ENCODE measurements at places on chromosomes 2 and 18.

DNA sequence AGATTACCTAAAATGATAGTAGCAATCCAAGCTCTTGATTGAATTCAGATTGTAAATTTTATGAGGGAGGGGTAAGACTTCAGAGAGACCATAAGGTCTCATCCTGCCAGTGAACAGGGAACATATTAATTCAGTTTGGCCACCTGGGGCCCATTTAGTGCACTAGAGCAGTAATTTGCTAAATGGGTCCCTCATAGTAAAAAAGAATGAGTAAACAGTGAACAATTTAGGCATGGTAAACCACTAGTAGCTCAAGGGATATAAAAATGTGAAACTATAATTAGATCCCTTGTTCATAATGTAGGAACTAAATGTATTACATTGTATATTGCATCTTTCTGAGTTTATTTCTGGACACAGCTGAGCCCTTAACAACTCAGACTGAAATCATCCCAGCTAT, 4.9 kb upstream of the PHLPP1 start:
- no peak for DNase-seq

- no peak for DNase-seq
These were observed 1343.9 kb downstream of the SUCLG1 start for GRCh38 chr2:83115155-83115554.

GRCh38 chr2:16069933-16070647, 129.7 kb downstream of the MYCN start:
- DNase-seq, result no peak

GRCh38 chr18:69021211-69021805, 223.4 kb downstream of the CCDC102B start:
- no peak for DNase-seq

GRCh38 chr2:125456693-125457363, 1199.1 kb upstream of the GYPC start:
- DNase-seq, result no peak

- no peak for DNase-seq
These were observed 9.3 kb upstream of the LBH start for GRCh38 chr2:30222031-30222430.

DNA sequence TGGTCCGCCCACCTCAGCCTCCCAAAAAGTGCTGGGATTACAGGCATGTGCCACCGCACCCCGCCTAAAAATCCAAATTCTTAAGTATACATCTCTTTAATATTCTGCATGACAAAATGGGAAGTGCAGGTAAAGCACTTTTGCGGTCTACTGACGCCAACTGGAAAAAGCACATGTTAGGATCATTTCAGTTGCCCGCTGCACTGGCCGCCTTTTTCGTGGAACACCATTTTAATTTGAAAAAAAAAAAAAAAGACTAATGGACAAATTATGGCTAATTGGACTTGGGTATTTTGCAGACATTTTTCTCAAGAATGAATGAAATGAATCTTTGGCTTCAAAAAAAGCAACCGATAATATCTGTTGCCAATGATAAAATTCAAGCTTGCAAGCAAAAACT, 129.3 kb upstream of the GPC1 start:
- no peak for DNase-seq

DNA sequence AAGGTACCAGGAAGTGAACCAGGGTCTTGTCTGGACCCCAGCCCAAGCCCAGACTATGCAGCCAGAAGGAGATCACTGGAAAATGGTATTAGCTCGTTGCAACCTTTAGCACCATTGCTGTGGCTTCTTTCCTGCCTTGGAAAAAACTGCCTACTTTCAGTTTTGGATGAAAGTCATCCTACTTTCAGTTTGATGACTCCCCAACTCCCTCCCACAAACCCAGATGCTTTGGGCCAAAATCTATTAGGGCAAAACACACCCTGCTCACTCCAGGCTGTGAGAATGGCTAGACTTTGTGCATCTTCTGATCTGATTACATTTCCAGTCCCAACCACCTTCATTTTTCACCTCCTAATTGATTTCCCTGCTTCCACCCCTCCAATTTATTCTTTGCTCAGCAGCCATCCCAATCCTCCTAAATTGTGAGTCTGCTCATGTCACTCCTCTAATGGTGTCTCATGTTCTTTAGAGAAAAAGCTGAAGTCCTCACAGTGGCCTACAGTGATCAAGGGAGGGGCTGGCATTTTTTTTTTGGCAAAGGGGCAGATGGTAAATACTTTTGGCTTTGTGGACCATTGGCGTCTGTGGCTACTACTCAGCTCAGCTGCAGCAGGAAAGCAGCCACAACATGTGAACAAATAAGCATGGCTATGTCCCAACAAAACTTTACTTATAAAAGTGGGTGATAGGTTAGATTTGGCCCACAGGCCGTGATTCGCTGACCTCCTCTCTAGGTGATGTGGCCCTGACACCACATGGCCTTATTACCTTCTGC, 368.7 kb downstream of the SLC4A3 start:
- no peak for DNase-seq

GRCh38 chr18:10018289-10018688, 104.5 kb downstream of the VAPA start:
- DNase-seq, result no peak

- DNase-seq, result no peak
These were observed 14.1 kb upstream of the GPC1 start for GRCh38 chr2:240421381-240421780.

DNA sequence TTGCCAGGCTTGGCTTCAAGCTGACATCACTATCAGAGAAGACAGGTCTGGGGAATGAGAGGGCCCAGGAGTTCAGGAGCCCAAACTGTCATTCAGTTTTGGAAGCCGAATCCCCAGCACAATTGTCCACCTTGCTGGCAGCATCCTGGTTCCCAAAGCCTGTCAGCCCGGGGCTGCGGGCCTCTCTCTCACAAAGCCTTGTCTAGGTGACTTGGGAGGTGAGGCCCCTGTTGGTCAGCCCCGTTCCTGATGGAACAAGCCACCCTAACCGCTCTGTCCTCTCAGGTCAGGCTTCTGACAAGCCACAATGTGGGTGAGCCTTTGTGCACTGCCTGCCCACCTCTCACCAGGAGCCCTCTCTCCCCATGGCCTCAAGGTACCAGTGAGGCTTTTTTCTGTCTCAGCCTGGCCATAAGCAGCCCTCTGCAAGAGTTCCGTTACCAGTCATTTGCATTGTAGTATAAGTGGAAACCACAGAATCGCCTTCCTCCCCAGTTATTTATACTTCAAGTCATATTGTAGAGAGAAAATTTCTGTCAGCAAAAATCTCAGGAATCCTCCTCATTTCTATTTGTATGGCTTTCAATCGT, 100.6 kb downstream of the MSH2 start:
- no peak for DNase-seq

- DNase-seq, result peak; percentile 62
These were observed 845 bp upstream of the CDC42EP3 start for GRCh38 chr2:37672104-37672869.

DNA sequence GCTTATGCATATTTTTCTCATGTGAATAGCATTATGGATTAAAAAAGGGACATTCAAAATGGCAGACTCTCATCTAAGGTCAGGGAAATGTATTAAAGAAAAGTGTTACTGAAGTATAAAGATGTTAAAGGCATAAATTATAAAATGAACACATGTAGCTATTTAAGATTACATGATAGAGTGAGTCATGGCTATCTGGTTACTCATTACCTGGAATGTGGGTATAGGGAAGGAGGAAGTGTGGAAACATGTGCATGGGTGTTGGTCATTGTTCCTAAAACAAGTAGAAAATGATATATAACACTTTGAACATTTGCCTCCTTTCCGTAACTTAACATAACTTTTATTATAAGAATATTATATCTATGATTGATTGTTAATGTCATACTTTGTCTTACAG, 66.4 kb downstream of the MYO1B start:
- DNase-seq, result no peak

DNA sequence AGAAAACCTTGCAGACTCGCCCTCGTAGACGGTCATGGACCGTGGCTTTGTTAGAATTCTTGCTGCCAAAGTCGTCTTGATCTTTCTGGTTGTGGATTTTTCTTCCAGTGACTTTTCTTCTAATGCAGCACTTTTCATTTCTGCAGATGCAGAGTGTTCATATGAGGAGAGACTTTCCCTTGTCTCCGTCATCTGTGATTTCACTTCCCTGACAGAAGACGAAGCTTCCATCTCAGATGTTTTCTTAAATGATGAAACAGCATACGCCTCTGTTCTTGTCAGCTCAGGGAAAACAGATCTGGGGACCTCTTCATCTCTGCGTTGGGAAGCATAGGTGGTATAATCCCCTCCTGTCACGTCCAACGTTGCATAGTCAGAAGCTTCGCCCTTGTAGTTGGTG, 50.9 kb downstream of the PLEKHA3 start:
- DNase-seq, result no peak

- no peak for DNase-seq
These were observed 23.8 kb downstream of the BOK start for GRCh38 chr2:241582328-241582727.

DNA sequence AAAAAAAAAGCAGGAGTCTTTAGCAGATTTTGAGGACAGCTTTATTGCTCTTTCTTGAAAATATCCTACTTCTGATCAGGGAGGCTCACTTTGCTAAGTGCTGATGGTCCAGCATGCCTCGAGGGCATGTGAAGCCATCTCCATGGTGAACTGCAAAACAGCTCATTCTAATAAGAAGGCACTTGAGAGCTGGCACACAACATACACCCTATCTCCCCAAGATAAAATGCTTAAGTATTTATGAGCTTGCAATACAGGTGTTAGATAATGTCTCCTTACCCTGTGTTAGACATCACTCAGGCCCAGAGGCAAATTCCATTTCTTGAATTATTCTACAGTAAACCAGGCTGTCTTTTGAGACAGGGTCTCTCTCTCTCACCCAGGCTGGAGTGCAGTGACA, 2.7 kb downstream of the ENOSF1 start:
- DNase-seq, result no peak

DNA sequence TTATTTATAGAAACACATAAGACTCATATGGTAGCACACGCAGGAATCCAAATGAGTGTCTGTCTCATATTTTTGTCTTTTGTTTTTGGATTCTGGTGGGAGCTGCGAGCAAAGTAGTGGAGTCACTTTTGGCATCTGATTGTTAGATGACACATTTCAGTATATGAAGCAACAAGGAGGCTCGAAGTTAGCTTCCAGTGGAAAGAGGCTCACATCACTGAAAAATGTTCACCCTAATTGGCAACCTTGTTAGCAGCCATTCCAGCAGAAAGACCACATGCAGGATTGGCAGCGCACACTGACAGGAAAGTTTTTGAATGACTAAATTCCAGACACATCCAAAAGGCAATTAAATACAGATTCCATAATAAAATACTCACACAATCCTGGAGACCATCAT, 87.4 kb downstream of the MYT1L start:
- DNase-seq, result no peak

GRCh38 chr2:207243601-207244000, 77.9 kb upstream of the KLF7 start:
- no peak for DNase-seq

DNA sequence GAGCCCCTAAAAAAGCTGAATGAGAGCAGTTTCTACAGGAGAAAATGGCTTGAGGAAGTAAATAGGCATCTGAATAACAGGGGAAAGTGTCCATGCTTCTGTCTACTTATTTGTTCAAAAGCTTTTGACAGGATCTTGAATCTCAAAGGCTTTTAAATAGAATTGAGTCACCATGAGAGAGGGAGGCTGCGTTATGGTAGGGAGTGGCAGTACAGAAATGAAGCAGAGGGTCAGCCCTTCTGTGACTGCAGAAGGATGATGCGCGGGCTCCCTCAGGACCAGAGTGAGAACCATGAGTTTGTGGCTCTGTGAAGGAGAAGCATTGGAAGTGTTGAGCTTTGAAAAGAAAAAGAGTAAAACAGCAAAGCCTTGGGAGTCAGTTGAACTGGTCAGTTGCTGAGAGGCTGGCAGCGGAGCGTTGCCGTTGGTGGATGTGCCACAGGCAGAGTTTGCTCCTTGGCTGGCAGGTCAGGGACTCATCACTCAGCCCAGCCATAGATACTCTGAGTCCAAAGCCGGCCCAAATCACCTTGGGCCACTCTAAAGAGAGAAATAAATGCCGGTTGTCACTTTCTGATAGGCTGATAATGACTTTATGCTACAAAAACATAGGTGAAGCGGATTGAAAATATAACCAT, 17.4 kb downstream of the COPS7B start:
- DNase-seq, result no peak

- no peak for DNase-seq
These were observed 51.7 kb downstream of the IMPA2 start for GRCh38 chr18:12032786-12033642.

DNA sequence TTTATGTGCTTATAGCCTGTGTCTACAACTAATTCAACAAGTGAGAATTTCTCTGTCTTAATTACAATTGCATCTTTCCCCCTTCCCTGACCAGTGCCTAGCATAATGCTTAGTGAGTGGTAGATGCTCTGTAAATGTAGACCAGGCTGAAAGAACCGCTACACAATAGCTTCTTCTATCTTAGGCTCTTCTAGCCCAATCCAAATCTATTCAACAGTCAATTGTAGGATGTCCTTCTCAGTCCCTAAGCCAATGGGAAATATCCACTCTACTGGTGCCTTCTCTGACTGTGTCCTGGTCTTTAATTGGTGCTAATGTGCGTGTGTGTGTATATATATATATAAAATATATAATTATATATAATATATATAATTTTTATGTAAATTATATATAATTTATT, 34.1 kb upstream of the GCC2 start:
- DNase-seq, result no peak

Measured in stimulated activated CD8-positive, alpha-beta memory T cell treated with anti-CD3 and anti-CD28 coated beads, Interleukin-7, amount 100 ng/mL, for 4 hours (primary cell).